Iris pigment epithelial cell (primary cell): ENCODE measurements at places on chromosomes 13 and 19.

- no peak for DNase-seq
Measured at GRCh38 chr19:15074371-15074770, 7.6 kb upstream of the OR1I1 start.

DNA sequence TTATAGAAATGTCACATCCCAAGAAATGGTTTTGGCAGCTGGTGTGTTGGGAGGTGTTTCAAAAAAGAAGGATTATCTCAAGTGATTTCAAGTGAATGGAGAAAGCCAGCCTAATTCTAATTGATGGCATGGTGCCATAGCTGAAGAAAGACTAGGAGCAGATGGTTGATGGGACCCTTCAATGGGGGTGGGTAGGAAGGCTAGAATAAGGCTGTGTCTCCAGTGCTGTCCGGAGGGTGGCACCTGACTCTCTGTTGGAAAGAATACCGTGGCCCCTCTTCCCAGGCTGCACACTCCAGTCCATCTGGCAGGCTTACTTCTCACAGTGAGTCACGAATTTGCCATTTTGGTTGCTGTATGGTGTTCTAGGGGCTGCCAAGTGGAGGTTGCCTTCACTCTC is 51.0 kb upstream of the GPR12 start:
- DNase-seq = no peak

DNA sequence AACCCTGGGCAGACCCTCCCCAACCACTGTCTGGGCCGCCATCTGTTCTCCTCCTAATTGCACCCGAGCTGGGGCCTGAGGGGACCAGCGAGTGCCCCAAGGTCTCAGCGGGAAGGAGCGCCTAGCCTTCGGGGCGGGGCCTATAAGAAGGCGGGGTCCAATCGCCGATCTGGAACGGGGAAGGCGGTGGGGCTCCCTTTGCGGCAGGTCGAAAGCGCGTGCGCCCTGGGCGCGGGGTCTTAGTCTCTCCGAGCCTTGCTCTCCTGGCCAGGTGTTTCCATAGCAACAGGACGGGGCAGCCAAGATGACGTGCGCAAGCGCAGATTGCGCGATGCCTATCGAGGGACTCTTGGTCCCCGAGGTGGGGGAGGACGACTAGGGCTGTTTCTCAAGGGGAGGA is 2.8 kb downstream of the MAST1 start:
- no peak for DNase-seq

GRCh38 chr13:27926644-27927434 is 7.0 kb downstream of the PDX1 start:
- DNase-seq = no peak

DNA sequence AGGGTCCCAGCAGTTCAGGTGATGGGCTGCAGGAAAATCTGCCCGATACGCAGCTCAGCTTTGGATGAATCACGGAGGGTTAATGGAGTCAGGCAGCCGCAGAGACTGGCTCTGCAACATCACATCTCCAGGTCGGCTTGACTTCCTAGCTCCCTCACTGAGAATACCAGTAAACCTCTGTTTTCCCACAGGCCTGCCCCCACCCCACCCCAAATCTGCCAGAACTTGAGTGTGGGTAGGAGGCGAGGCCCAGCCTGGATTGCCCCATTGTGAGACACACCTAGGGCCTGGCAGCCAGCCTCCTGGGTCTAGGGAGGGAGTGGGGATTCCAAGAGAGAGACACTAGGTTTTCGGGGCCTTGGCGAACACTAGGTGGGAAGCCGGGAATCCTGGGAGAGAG is 3.7 kb upstream of the KRTDAP start:
- no peak for DNase-seq

GRCh38 chr13:46543287-46543686 is 9.7 kb upstream of the LRCH1 start:
- no peak for DNase-seq
